Activated CD4-positive, alpha-beta memory T cell treated with anti-CD3 and anti-CD28 coated beads for 36 hours (primary cell): ENCODE measurements at places on chromosomes 2 and 18. TPM values are rescaled to one million over a fixed set of nuclear protein-coding genes. Genes with fewer than 3 reads are reported as not detected.

DNA sequence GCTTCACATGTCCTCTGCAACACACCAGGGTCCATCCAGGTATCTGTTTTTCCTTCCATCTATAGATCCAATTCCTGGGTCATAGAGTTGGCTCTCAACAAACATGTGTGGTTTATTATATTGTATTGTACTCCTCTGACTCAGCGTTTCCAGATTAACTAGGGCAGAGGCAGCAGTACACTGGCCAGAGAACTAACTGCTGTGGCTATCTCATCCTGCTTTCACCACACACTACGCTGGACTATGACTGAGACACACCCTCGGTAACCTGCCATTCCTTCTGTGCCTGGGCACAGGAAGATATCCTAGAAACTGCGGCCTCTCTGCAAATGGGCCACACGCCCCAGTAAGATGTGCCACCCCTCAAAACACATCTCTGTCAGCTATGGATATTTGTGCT is 159.8 kb upstream of the STK17B start:
- DNase-seq, result no peak

DNA sequence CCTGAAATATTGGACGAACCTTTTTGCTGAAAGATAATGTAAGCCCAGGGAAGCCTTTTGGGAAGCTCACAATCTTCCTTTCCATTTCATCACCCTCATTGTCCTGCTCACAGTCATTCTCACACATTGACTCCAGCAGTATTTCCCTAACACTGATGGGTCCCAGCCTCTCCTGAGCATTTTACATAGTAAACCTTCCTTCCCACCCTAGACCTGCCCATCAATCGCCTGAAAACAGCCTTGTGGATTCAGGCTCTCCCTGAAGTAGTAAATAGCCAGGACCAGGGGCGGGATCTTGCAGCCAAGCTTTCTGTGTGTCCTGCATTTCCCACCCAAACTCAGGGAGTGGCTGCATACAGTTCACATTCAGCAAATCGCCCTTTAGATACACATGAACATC is 149.9 kb downstream of the CYRIA start:
- no peak for DNase-seq

DNA sequence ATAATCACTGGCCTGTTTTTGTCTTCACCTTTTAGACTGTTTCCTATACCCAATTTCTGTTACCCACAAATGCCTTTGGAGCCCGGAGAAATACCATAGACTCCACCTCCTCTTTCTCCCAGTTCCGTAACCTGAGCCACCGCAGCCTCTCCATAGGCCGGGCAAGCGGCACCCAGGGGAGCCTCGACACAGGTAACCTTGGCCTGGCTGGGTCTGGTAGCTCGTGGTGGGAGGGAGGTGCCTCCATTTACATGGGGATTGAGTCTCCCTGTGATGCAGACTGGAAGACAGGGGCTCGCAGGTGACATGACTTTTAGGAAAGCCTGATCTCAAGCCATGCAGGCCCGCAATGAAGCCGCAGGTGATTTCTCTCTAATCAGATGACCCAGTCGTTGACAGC is 100.6 kb downstream of the CABLES1 start:
- DNase-seq, result no peak

GRCh38 chr2:19987936-19988335 is 2.0 kb downstream of the WDR35 start:
- no peak for DNase-seq

DNA sequence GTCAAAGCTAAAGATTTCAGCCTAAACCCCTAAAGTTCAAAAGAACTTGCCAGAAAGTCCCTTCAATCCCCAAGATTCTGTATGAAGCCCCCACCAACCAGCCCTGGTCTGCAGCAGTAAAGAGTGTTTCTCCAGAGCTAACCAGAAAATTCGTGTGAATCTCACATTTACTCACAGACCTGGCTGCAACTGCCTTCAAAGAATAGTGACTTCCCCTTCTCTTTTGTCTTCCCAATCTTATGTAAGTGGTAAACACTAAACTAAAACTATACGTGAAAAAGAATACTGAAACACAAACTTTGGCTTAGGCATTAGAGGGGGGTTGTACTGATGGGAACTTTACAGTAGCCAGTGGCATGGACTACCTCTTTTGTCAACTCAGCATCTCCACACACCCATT is 50.6 kb upstream of the SETBP1 start:
- no peak for DNase-seq

GRCh38 chr2:168525716-168526446 is 69.8 kb downstream of the CERS6 start:
- DNase-seq, result no peak

LTBP1 gene
- total RNA-seq, result 0.10 TPM

DNA sequence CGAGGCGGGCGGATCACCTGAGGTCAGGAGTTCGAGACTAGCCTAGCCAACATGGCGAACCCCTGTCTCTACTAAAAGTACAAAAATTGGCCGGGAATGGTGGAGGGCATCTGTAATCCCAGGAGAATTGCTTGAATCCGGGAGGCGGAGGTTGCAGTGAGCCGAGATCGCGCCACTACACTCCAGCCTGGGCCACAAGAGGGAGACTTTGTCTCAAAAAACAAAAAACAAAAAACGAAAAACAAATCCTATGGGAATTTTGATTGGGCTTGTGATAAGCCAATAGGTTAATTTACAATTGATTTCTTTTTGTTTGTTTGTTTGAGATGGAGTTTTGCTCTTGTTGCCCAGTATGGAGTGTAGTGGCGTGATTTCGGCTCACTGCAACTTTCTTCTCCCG is 24.2 kb upstream of the TOGARAM2 start:
- no peak for DNase-seq

GRCh38 chr2:159898441-159898840 is 100.4 kb upstream of the CD302 start:
- DNase-seq, result no peak

GRCh38 chr2:220120041-220120440 is 492.6 kb downstream of the SLC4A3 start:
- no peak for DNase-seq

C2orf42 gene
- total RNA-seq, result 23.5 TPM

DNA sequence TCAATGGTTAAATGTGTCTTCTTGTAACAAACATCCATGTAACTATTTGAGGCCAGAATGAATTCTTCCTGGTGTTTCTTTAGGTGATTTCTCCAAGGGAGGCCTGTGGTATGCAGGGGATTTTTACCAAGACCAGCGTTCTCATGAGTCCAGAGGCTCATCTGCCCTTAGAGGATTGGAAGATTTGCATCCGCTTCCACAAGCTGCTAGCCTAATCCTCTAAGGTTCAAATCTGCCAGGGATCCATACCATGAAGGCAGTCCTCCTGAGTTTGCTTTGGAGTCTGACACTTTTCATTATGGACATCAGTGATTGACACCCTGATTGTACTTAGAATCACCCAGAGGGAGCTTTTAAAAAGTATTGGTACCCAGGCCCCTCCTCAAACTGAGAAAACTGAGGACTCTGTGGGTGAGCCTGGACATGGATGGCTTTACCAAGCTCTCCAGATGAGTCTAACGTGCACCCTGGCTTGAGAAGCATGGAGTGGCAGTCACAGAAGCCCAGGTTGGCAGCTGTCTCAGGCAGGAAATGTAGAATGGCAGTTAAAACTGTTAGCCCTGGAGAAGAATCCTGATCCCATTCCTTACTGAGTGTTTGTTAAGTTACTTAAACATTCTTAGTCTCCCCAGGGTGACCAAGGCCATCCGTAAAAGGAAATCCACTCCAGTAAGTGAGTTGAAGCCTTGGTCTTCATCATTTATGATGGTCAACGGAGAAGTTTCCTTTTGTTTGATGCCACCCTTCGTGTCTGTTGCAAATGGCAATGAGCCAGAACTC is 95.3 kb upstream of the RMDN2 start:
- DNase-seq, result no peak

- no peak for DNase-seq
Observed at GRCh38 chr2:68127358-68128242, 30.1 kb upstream of the PNO1 start.

SERPINB13 gene
- total RNA-seq, result not detected

- DNase-seq, result no peak
Observed at GRCh38 chr2:239868556-239869181, 156.5 kb downstream of the NDUFA10 start.

DNA sequence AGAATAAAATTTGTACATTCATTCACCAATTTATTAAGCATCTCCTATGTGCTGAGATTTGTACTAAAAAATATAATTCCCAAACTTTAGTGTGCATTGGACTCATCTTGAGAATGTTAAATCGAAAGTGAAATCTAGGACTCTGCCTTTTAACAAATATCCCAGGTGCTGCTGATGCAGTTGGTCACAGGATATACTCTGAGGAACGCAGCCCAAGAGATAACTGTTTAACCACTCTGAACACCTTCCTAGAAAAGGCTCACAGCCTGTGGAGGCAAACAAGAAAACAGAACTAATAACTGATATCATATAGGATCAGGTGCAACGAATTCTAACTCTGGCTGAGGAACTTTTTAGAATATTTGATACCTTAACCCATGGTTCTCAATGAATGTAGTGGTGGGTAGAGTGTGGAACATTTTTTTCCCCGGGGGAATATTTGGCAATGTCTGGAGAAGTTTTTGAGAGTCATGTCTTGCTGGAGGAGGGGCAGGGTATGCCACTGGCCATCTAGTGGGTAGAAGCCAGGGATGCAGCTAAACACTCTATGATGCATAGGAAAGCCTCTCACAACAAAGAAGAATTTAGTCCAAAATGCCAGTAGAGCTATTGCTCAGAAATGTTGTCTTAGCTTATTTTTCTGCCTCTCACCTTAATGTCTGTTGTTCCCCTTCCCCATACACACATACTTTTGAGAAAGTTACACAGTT is 96.5 kb downstream of the EHBP1 start:
- DNase-seq, result no peak

- peak; percentile 83 for DNase-seq
Observed at GRCh38 chr2:30231996-30232800, 864 bp downstream of the LBH start.

GRCh38 chr2:84613082-84613481 is 96.8 kb downstream of the DNAH6 start:
- DNase-seq, result no peak

RRM2 gene
- 523 TPM for total RNA-seq

GRCh38 chr2:179898873-179899272 is 37.5 kb upstream of the ZNF385B start:
- DNase-seq, result peak; percentile 19

CXCR1 gene
- not detected for total RNA-seq

GRCh38 chr2:12589802-12590320 is 126.9 kb upstream of the TRIB2 start:
- DNase-seq, result no peak

GRCh38 chr2:8388781-8389180 is 293.1 kb upstream of the ID2 start:
- no peak for DNase-seq

DNA sequence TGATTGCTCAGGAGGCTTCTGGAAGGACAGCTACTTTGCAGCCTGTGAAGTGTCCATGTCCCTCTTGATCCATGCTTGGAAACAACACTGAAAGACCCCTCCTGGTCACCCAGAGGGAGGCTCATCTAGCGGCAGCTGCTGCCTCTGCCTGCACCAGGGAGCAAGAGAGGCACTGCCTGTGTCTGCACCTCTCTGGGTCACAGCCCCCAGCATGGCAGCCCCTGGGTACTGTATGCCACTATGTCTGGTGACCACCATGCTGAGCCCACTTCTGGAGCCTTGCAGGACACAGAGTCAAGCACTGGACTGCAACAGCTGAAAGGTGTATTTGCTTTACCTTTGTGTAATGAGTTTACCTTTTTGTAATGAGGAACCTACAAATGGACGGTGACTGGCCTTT is 186.3 kb upstream of the MYT1L start:
- no peak for DNase-seq

ALLC gene
- not detected for total RNA-seq

GRCh38 chr2:187689372-187689771 is 135.1 kb upstream of the TFPI start:
- no peak for DNase-seq

ABCG5 gene
- total RNA-seq, result not detected

GRCh38 chr2:10188211-10188610 is 65.7 kb downstream of the RRM2 start:
- DNase-seq, result no peak

- DNase-seq, result no peak
Observed at GRCh38 chr2:101175991-101176390, 24.8 kb upstream of the TBC1D8 start.

DNA sequence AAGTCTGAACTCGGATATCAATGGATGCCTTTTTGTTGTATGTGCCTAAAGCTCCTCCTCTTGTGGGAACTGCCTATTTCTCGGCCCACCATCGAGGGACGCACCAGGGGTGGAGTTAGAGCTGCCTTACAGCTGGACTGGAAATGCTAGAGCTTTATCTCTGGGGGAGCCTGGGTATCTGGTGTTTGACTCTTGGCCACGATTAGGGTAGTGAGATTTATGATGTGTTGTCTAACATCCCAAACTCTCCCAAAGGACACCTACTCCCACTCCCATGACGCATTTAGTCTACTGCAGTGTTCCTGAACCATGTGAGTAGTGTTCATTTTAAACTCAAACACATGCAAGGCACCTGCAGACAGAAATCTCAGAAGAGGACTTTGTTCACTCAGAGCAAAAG is 594.8 kb downstream of the METTL4 start:
- DNase-seq, result no peak

DNA sequence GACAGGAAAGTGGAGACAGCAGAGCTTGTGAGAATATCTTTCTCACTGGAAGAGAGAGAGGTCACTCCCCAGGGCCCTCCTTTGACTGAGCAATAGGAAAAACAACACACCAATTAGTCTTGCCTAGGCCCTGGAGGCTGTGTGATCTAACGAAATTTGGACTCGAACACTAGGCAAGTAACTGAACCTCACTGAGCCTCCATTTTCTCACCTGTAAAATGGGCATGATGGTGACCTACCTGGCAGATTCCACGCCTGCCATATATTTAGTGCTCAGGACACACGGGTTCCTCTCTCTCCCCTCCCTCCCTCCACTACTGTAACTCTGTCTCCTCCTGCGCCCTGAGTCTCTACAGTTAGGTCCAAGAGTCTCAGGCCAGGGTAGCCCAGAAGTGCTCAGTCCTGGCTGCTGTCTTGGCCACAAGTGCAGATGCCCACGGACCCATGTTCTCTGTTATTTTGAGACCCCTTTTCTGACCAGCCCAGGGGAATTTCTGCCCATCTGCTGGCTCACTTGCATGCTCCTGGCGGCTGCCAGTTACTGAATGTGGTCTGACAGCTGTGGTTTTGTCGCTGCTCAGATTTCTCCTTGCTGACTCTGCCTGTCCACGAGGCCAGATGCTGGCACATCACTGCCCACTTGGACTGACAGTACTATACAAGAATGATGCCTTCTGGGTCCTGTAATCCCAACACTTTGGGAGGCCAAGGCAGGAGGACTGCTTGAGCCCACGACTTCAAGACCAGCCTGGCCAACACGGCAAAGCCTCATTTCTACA is 9.6 kb upstream of the GIGYF2 start:
- no peak for DNase-seq

LCT gene
- total RNA-seq, result 0.05 TPM

- DNase-seq, result no peak
Observed at GRCh38 chr2:18824325-18824790, 235.0 kb upstream of the NT5C1B start.

FAHD2A gene
- 43.9 TPM for total RNA-seq

- DNase-seq, result no peak
Observed at GRCh38 chr2:172908275-172908674, 167.4 kb upstream of the MAP3K20 start.

KCNG2 gene
- total RNA-seq, result not detected
